Fibroblast of skin of left biceps (primary cell): ENCODE measurements at places on chromosomes 1 and 21.
A peak's percentile ranks its signal among the peaks of the same experiment; 100 is the strongest.

DNA sequence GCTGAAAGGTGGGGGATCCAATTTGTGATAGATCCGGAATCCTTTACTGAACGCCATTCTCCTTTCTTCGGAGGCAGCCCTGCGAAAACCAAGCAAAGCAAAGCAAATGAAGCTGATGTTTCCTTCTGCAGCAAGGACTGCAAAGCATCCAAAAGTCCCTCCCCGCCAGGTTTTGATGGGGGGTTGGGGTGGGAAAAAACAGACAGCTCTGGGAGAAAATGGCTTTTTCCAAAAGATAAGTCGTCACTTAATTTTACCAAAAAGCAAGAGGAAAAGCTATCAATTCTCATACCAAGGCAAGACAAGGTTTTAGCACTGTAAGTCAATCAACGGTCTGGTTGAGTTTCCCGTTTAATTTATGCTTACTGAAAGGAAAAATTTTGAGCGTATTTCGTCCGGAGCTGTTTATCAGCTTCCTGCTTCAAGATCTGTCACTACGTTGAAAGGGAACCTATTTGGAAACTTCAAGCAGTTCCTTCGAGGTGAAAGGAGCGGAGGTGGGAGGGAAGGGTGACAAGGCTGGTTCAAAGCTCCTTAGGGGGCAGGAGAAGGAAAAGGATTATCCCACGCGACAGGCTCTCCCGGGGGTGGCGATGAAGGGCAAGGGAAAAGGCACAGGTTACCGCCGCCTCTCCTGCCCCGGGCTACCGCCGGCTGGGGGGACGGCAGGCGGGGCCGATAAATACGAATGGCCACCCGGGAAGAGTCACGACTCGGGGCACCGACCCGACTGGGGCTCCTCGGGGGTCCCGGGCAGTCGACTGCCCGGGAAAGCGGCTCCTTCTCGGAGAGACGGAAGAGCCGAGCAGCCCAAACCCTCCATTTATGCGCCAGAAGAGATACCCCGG, 750 bp downstream of the SYNJ1 start:
- peak; percentile 2 for DNase-seq

GRCh38 chr1:163864207-163864606, 542.5 kb downstream of the NUF2 start:
- DNase-seq = no peak

DNA sequence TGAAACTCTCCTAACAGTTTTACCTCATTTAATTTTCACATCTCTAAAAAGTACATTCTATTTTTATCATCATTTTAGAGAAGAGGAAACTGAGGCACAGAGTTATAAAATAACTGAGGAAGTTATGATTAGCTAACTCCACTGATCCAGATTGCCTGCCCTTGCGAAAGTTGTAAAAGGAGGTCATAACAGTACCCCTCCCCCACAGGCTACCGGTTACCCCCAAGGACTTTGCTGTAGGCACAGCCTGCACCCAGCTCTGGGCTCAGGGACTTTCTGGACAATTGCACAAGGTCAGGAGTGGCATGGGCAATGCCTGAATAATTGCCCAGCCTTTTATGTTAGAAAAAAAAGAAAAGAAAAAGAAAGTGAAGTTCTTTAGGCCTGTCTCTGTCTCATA, 22.7 kb downstream of the PIGM start:
- DNase-seq = no peak

GRCh38 chr21:42654913-42655795, 1.7 kb downstream of the PDE9A start:
- DNase-seq = no peak

GRCh38 chr1:89089962-89090361, 25.0 kb upstream of the GBP1 start:
- no peak for DNase-seq

DNA sequence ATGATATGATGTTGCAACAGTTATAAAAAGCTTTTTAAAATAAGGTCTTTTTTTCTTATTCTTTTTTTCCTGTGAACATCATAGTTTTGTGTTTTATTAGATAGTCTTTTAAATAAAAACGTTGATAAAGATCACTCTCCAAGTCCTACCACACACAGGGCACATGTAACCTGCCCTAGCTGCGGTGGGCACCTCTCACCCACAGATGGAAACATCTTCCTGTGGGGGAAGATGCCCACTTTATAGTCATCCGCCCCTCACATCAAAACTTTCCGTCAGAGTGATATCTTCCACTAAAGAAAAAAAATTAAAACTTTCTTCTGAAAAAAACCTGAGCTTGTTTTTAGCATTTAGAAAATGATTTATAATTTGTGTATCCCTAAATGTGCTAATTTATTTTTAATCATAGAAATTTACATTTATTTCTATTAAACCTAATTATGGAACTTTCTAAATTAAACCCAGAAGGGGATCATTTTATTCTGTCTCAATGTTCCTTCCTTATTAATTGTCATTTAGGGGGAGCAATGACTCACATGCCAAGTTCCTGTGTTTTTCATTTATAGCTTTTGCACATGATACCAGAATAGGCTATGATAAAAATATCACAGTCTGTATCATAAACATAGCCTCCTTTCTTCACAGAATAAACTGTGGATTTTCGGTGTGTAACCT, 24.7 kb downstream of the TNFRSF9 start:
- DNase-seq = no peak

DNA sequence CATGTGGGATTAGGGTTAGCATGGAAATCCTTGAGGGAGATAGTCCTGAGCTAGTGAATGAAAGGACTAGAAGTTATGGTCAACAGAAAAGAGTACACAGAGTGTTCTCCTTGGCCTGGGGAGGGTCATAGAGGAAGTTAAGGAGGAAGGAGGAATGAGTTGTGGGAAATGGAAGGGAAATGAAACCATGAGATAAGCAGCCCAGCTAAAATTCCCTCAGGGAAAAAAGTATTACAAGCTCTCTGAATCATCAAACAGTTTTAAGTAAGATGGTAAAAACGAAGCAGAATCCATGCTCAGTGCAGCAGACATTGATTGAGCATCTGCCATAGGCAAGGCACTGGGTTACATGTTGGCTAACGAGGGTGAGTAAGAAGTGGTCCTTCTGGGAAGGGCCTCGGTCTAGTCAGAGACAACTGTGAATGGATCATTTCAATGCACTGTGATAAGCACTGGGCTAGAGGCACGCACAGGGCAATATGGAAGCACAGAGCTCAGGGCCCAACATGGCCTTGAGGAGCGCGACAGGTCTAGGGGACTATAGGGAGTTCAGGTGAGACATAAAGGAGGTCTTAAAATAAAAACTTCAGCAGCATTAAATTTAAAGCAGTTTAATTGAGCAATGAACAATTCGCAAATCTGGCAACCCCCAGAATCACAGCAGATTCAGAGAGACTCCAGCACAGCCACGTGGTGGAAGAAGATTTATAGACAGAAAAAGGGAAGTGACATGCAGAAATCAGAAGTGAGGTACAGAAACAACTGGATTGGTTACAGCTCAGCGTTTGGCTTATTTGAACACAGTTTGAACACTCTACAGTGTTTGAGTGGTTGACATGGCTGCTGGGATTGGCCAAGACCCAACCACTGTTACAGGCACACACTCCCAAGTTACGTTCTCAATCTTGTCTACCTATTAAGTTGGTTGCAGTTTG, 219.5 kb downstream of the HLX start:
- no peak for DNase-seq

- no peak for DNase-seq
Measured at GRCh38 chr1:225774281-225775147, 3.1 kb upstream of the SRP9 start.

- DNase-seq = no peak
Measured at GRCh38 chr1:185788386-185788785, 54.2 kb downstream of the HMCN1 start.

- no peak for DNase-seq
Measured at GRCh38 chr1:110208916-110209645, 1.0 kb upstream of the KCNC4 start.

- no peak for DNase-seq
Measured at GRCh38 chr1:2848006-2848670, 46.6 kb upstream of the TTC34 start.

DNA sequence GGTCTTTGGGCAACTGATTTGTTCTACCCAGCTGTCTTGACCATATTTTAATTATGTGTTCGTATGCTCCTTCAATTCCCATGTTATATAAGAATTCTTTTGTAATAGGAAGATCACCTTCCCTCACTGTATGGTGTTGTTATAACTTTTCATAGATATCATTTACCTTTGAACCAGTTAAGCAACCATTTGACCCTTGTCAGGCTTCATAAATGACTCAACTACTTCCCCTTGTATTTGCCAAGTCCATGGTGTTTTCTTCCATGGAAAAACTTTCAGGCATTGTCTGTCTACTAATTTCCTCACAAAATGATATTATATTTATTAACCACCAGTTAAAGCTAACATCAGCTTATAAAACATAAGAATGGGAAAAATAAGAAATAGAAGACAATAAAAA, 5.1 kb downstream of the BPNT1 start:
- DNase-seq = no peak

DNA sequence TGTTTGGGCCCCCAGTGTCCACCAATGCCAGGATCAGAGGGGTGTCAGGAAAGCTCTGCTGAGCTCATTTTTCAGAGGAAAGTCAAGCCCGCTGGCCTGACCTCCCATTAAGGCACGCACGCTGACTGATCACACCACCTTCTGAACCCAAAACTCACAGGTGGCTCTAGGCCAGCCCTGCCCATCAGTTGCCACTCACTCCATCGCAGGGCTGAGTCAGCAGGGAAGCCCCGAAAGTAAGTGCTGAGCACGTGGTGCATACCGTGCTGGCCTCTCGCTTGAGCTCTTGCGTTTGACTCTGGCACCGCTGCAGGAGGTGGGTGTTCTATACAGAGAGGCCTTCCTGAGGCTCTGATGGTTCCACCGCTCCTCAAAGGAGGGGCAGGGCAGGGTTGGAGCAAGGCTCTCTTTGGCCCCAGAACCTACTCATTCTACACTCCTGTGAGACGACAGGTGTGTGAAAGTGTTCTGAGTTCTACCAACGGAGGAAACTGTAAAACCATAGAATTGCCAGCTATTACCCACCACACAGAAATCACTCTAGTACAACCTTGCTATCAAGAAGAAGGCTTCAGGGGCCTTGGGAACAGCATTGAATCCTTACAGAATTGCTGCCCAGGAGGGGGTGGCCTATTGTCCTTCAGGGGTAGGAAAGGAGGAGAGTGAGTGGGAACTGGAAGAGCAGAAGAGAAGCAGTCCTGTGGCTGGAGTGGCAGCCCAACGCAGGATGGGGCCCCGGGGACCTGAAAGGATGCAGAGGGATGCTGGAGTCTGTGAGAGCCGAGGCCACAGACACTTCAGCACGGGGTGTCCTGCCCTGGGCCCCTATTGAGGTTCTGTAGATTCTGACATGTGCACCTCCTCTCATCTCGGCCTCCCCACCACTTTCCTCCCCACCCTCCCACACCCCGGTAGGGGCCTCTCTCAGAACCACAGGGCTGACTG, 214.7 kb upstream of the EDN2 start:
- no peak for DNase-seq

- DNase-seq = no peak
Measured at GRCh38 chr21:41973427-41973831, 19.6 kb upstream of the C2CD2 start.

- no peak for DNase-seq
Measured at GRCh38 chr1:214540324-214540723, 11.1 kb downstream of the PTPN14 start.

- peak; percentile 28 for DNase-seq
Measured at GRCh38 chr1:161921990-161922389, 101.7 kb downstream of the OLFML2B start.

- DNase-seq = no peak
Measured at GRCh38 chr1:55928576-55928975, 650.8 kb downstream of the PLPP3 start.

DNA sequence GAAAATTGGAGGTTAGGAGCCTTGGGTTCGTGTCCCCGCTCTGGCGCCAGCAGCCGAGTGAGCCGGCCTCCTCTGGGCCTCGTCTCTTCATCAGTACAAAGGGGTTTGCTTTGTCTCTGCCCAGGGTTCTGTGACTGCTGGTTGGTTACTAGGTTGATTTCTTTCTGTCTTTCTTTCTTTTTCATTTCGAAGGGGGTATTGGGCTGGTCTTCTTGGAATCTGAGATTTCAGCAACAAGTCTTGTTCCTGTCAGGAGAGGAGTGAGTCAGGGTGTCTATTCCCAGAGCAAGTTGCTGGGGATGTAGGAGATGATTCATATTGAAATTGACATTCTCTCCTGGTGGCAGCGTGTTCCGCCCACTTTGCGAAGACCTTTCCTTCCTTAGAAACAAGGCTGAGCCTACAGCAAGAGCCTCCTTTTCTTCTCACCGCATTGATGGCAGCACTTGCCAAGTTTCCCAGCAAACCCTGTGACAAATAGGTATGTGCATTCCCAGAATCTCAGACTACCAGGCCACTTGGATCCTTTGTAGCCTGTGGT, 79.2 kb downstream of the MAN1C1 start:
- DNase-seq = peak; percentile 76

DNA sequence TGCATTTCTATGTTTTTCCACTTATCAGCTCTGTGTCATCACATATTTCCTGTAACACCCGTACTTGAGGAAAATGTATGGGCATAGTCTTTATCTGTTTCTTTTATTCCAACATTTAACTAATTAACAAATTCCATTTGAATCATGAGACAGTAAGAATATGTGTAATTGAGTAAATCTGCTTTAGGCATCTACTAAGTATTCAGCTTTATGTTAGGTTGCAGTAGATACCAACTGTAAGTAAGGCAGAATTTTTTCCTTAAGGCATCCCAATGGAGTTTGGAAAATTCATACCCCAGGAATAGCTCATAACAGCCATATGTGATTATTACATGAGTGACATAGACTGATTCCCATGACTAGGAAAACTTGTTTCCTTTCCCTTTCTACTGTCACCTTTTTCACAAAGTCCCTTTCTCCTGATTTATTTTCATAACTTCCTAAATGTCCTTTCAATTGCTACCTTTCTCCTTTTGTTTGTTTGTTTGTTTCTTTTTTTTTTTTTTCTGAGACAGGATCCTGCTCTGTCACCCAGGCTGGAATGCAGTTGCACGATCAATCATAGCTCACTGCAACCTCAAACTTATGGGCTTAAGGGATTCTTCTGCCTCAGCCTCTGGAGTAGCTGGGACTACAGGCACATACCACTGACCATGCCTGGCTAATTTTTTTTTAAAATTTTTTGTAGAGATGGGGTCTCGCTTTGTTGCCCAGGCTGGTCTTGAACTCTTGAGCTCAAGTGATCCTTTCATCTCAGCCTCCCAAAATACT, 59.8 kb upstream of the CACYBP start:
- no peak for DNase-seq

- no peak for DNase-seq
Measured at GRCh38 chr1:27603309-27603680, 649 bp downstream of the AHDC1 start.

GRCh38 chr1:31739346-31739745, 24.8 kb downstream of the ADGRB2 start:
- DNase-seq = no peak

GRCh38 chr1:219676012-219676765, 63.3 kb upstream of the ZC3H11B start:
- DNase-seq = peak; percentile 22

DNA sequence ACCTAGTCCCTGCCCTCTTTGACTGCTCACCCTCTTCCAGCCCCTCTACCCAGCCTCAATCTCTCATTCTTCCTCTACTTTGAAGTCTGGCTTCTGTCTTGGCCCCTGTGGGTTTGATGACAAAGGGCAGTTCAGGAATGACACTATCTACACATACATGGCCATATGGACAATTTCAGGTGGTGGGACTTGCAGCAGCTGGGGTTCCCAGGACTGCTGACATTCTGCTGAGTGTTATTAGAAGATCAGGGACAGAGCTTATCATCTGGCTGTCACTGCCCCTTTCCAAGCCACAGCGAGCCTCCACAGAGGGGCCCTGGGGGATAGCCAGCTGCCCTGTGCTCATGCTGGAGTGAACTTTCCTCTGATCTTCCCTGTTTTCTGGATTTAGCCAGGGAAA, 97.4 kb upstream of the IPO9 start:
- no peak for DNase-seq

GRCh38 chr1:41030872-41031616, 9.5 kb upstream of the SLFNL1 start:
- DNase-seq = no peak
